ENCODE measurements at places on chromosomes 2 and 18.

DNA sequence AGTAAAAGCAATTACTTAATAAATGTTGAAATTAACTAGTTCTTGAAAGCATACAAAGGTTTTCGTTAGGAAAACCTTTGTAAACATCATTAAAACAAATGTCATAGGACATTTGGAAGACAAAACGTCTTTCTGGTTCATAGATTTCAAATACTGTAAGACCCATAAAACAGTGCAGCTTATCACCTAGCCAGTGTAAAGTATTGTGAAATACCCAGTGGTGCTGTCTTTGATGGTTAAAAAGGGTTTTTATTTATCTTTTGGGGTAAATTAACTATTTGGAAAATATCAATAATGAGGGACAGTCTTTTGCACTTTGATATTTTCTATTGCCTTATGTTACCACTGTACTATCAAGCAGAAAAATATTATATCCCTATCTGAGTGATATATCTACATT lies 120.0 kb upstream of the FAM98A start:
- no peak for DNase-seq

GRCh38 chr2:28389399-28390240 lies 3.0 kb upstream of the FOSL2 start:
- DNase-seq = no peak

DNA sequence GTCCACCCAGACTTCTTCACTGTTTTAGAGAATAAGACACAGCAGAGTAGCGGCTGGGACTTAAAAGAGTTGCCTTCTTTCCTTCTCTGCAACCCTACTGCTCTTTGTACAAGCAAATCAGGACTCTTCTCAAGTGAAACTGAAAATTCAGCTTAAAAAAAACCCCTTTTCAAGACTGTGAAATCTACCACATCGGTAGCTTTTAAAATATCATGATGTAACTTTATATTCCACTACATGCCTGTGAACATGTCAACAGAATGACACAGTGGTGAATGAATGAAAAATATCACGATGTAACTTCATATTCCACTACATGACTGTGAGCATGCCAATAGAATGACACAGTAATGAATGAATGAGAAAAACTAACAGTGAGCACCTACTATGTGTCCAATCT lies 53.4 kb downstream of the TCF4 start:
- no peak for DNase-seq

GRCh38 chr2:42129947-42130346 lies 39.2 kb upstream of the EML4 start:
- no peak for DNase-seq

GRCh38 chr2:236541008-236541562 lies 28.5 kb upstream of the ACKR3 start:
- no peak for DNase-seq

DNA sequence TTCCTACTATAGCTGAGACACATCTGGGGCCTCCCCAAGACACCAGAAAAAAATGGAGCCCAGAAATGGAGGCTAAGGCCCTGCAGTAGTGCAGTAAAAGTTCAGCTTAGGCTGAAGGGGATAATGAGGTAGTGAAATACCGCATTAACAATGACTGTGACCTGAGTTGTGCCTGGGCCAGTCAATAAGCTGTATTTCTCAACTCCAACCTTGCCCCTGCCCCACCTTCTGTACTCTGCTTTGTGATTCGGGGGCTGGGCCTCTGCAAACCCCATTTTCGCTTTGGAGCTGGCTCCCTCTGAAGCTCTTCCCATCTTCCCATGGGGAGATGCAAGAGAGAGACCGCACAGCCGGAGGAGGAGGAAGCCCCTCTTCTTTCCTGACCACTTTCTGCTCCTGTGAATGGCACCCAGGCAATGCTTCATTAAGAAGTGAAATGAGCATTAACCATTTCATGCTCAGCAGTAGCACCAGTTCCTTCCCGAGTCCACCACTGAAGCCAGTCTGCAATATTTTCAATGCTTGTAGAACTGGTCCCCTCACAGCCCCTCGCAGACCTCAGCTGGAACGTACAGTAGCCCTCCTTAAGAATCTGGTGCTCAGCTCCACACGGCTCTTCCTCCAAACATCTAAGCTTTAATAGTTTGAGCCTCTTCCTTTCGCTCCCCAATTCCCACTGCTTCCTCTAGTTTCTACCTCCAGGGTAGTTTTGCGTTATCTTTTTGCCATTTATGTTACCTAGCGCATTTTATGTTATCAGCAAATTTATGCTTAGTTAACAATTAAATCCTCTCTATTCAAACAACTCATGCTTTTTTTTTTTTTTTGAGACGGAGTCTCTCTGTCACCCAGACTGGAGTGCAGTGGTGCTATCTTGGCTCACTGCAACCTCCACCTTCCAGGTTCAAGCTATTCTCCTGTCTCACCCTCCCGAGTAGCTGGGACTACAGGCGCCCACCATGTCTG lies 32.6 kb upstream of the SCYGR1 start:
- no peak for DNase-seq

DNA sequence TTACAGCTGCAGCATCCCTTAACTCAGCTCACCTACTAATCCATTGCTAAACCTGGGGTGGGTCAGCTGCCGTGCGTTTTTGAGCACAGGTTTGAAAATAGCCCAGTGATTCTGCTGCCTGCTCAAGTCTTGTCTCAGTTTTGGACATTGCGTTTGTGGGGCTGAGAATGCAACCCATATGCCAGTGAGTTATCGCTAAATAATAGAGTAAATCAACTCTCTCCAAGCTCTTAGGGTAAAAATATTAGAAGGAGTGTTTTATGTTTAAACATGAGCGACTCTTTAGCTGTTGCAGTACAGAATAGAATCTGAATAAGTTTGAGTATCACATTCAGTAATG lies 2.1 kb downstream of the TSHZ1 start:
- DNase-seq = no peak

GRCh38 chr2:228655331-228655730 lies 473.8 kb upstream of the SPHKAP start:
- DNase-seq = no peak

GRCh38 chr18:78611869-78612268 lies 367.7 kb upstream of the SALL3 start:
- no peak for DNase-seq

DNA sequence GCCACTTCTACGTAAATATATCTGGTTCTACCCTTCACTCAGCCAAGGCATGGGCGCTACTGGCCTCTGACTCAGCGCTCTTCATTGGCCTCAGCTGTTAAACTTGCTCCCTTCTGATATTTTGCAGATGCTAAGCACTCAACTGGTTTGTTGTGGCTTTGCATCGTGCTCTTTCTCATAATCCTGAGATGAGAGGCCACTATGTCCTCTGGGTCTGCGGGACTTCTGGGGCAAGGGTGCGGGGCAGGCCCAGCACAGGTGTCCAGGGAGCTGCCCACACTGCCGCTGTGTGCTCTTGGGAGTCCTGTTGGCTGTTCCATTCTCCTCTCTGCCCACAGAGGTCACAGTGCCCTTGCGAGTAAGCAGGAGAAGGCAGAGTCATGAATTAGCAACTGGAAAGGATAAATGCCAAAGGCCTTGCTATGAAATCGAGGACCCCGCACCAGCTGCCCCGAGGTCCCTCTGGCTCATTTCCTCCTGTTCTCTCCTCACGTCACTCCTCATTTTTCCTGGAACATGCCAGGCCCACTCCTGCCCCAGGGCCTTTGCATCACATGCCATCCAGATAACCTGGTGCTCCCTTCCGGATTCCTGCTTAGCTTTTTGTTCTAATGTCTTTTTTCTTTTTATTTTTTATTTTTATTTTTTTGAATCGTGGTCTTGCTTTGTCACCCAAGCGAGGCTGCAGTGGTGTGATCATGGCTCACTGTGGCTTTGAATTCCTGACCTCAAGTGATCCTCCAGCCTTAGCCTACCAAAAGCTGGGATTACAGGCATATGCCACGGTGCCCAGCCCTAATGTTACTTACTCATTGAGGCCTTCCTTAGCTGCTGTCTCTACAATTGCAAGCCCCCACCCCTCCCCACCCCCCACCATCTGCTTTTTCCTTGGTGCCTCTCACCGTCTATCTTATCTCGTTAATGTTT lies 34.9 kb upstream of the MAT2A start:
- DNase-seq = no peak

- DNase-seq = no peak
Measured at GRCh38 chr2:120358734-120359465, 13.0 kb downstream of the INHBB start.

DNA sequence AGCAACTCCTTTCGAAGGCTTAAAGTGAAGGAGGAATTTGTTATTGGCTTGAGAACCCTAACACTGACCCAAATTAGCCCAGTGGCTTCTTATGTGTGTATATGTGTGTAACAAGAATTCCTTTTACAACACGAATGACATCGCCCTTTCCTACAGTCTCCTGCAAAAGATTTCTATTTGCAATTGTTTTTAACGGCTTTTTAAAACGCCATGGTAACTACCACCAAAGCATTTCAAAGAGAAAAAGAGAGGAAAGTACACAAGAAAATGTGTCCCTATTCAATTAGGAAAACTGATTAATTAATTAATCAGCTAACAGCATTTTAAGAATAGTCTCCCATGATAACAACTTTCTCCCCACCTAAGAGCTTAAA lies 58.1 kb downstream of the PAX3 start:
- no peak for DNase-seq

DNA sequence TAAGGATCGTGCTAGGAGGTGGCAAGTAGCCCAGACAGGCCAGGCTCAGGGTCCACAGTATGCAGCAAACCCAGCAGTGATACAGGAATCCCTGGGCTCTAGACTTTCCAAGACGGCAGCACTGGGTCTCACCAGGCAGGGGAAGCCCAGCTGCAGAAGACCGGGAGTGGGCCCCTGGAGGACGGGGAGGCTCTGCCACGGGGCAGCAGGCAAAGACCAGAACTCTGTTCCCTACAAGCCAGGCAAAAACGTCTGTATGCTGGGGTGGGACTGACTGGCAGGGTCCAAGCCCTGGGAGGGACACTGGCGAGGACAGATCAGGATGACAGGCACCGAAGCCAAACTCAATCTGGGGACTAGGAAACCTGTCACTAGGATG lies 98.9 kb upstream of the SEC11C start:
- DNase-seq = no peak

- no peak for DNase-seq
Measured at GRCh38 chr2:75079575-75079974, 119.7 kb downstream of the TACR1 start.

DNA sequence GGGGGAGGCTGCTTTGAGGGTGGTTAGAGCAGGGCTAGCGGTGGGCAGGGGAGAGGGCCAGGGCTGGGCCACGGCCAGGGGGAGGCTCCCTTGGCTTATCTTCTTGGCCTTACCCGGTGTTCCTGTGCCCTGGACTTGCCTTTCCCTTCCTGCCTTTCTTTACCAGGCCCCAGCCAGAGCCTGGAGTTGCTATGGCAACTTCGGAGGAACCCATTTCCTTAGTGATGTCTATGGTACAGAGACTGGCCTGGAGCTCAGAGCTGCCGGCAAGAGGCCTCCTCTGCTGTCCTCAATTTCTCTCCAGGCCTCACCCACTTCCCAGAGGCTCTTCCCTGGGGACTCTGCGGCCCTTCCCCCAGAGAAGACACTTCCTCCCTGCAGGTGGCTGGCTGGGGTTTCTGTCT lies 11.5 kb downstream of the SPEG start:
- no peak for DNase-seq

- no peak for DNase-seq
Measured at GRCh38 chr18:67475673-67476072, 40.8 kb downstream of the DSEL start.

GRCh38 chr2:119606674-119607073 lies 62.4 kb downstream of the CFAP221 start:
- DNase-seq = no peak
